Activated naive CD4-positive, alpha-beta T cell treated with anti-CD3 and anti-CD28 coated beads, Interleukin-2, amount 10 ng/mL, durations not matched to agents 7 days and 5 days (primary cell): ENCODE measurements at places on chromosomes 3 and 15.

- no peaks in the 10 kb centered on the region for H3K27me3 ChIP-seq
- H3K36me3 ChIP-seq: peaks cover 66% of the 10 kb centered on the region
- H3K4me1 ChIP-seq: peaks cover 6% of the 10 kb centered on the region
- no peak overlapping the region for H3K27ac ChIP-seq
Observed at GRCh38 chr3:139353920-139354556, 10.2 kb downstream of the MRPS22 start.

- peaks cover 11% of the 10 kb centered on the region for H3K27me3 ChIP-seq
- no peak overlapping the region for H3K4me3 ChIP-seq
- peaks cover 47% of the 10 kb centered on the region for H3K4me1 ChIP-seq
- no peak for DNase-seq
- H3K27ac ChIP-seq: no peak overlapping the region
Observed at GRCh38 chr15:75126864-75127580, 74.7 kb upstream of the C15orf39 start.

GRCh38 chr15:72838311-72838731 is 54.8 kb upstream of the ADPGK start:
- H3K27ac ChIP-seq: no peak overlapping the region
- H3K27me3 ChIP-seq: peaks cover 12% of the 10 kb centered on the region
- no peaks in the 10 kb centered on the region for H3K36me3 ChIP-seq
- H3K4me3 ChIP-seq: no peak overlapping the region
- H3K4me1 ChIP-seq: no peaks in the 10 kb centered on the region
- no peak for DNase-seq

- peaks cover 3% of the 10 kb centered on the region for H3K27me3 ChIP-seq
- no peak overlapping the region for H3K27ac ChIP-seq
- no peak for DNase-seq
- no peaks in the 10 kb centered on the region for H3K36me3 ChIP-seq
- H3K4me3 ChIP-seq: no peak overlapping the region
Observed at GRCh38 chr3:126556637-126557414, 1.9 kb downstream of the C3orf22 start.

DNA sequence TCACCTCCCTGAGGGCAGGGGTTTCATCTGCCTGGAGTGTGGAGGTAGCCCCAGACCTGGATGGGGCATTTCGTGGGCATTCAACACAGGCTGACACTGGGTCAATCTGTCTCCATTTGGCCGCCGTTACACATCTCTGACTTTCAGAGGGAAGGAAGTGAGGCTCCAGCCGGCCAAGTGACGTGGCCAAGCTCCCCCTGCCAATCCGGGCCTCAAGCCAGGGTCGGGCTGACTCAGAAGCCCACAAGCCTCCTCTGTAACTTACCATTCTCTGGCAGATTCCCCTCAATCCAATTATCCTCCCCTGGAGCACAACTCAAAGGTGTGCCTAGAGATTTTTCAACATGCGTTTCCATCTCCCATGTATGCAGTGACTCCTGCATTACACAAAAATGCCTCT is 227.6 kb downstream of the KLF13 start:
- no peaks in the 10 kb centered on the region for H3K4me1 ChIP-seq
- H3K4me3 ChIP-seq: no peak overlapping the region
- H3K27me3 ChIP-seq: peaks cover 23% of the 10 kb centered on the region
- no peak overlapping the region for H3K27ac ChIP-seq

DNA sequence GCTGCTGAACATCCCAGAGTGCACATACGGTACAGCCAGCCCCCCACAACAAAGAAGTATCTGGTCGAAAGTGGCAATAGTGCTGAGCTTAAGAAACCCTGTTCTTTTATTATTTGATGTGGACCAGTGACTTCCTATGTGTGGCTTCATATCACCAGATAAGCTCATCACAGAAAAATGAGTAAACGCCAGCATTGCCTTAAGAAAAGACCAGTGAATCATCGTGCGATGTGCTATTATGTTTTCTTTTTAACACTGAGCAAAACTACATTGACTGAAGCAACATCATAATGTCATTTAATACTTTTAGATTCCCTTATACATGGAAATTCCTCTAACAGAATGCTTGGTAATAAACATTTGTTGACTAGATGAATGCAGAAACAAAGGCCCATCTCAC is 45.2 kb upstream of the ARRDC4 start:
- no peaks in the 10 kb centered on the region for H3K36me3 ChIP-seq
- no peaks in the 10 kb centered on the region for H3K27me3 ChIP-seq
- H3K4me3 ChIP-seq: no peak overlapping the region
- no peak for DNase-seq

- no peaks in the 10 kb centered on the region for H3K36me3 ChIP-seq
- H3K4me3 ChIP-seq: no peak overlapping the region
- no peak overlapping the region for H3K27ac ChIP-seq
- H3K27me3 ChIP-seq: no peaks in the 10 kb centered on the region
- H3K4me1 ChIP-seq: no peaks in the 10 kb centered on the region
- DNase-seq: no peak
Observed at GRCh38 chr3:117955196-117955595, 1079.5 kb downstream of the IGSF11 start.

GRCh38 chr15:99682455-99682854 is 50.8 kb downstream of the LYSMD4 start:
- H3K27me3 ChIP-seq: no peaks in the 10 kb centered on the region
- H3K4me3 ChIP-seq: no peak overlapping the region
- peaks cover 32% of the 10 kb centered on the region for H3K4me1 ChIP-seq

- H3K27me3 ChIP-seq: peaks cover 11% of the 10 kb centered on the region
- H3K4me3 ChIP-seq: no peak overlapping the region
- H3K4me1 ChIP-seq: peaks cover 4% of the 10 kb centered on the region
- no peak for DNase-seq
- H3K36me3 ChIP-seq: no peaks in the 10 kb centered on the region
- H3K27ac ChIP-seq: no peak overlapping the region
Observed at GRCh38 chr15:45710657-45711056, 75.8 kb downstream of the SQOR start.

DNA sequence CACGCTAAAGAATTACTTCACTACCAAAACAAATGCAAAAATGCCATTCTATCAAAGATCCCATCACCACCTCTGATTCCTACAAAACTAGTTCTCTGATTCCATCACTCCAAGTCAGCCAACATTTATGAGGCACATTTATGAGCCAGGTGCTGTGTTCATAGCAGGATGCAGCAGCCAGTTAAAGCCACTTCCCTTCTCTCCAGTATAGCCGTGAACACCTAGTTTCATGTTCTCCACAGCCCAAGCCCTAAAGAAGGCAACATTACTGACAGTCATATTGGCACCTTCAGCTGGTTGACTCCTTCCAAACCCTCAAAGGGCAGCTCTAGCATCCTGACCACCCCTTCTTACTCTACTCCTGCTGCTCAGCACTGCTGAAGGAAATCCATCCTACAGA is 36.4 kb downstream of the RYK start:
- no peak overlapping the region for H3K4me3 ChIP-seq
- peaks cover 6% of the 10 kb centered on the region for H3K36me3 ChIP-seq
- DNase-seq: no peak
- H3K4me1 ChIP-seq: peaks cover 9% of the 10 kb centered on the region
- H3K27me3 ChIP-seq: peaks cover 3% of the 10 kb centered on the region
- no peak overlapping the region for H3K27ac ChIP-seq

- peaks cover 28% of the 10 kb centered on the region for H3K4me1 ChIP-seq
- DNase-seq: no peak
- H3K27ac ChIP-seq: no peak overlapping the region
- no peaks in the 10 kb centered on the region for H3K36me3 ChIP-seq
- peaks cover 46% of the 10 kb centered on the region for H3K27me3 ChIP-seq
Observed at GRCh38 chr15:38255690-38256089, 3.1 kb downstream of the SPRED1 start.

GRCh38 chr15:91541286-91541685 is 312.2 kb upstream of the SLCO3A1 start:
- peaks cover 11% of the 10 kb centered on the region for H3K27me3 ChIP-seq
- no peaks in the 10 kb centered on the region for H3K4me1 ChIP-seq
- no peak for DNase-seq

- H3K36me3 ChIP-seq: peaks cover 14% of the 10 kb centered on the region
- H3K4me1 ChIP-seq: peaks cover 11% of the 10 kb centered on the region
- no peaks in the 10 kb centered on the region for H3K27me3 ChIP-seq
- DNase-seq: no peak
Observed at GRCh38 chr3:111700054-111700453, 104.9 kb upstream of the ZBED2 start.

GRCh38 chr3:174937478-174937877 is 78.3 kb downstream of the NAALADL2 start:
- no peaks in the 10 kb centered on the region for H3K27me3 ChIP-seq
- H3K4me3 ChIP-seq: no peak overlapping the region
- H3K4me1 ChIP-seq: no peaks in the 10 kb centered on the region
- H3K27ac ChIP-seq: no peak overlapping the region
- H3K36me3 ChIP-seq: no peaks in the 10 kb centered on the region

GRCh38 chr3:120263792-120264191 is 21.2 kb downstream of the GPR156 start:
- no peaks in the 10 kb centered on the region for H3K36me3 ChIP-seq
- no peaks in the 10 kb centered on the region for H3K4me1 ChIP-seq
- no peak overlapping the region for H3K4me3 ChIP-seq
- peaks cover 3% of the 10 kb centered on the region for H3K27me3 ChIP-seq
- no peak overlapping the region for H3K27ac ChIP-seq

DNA sequence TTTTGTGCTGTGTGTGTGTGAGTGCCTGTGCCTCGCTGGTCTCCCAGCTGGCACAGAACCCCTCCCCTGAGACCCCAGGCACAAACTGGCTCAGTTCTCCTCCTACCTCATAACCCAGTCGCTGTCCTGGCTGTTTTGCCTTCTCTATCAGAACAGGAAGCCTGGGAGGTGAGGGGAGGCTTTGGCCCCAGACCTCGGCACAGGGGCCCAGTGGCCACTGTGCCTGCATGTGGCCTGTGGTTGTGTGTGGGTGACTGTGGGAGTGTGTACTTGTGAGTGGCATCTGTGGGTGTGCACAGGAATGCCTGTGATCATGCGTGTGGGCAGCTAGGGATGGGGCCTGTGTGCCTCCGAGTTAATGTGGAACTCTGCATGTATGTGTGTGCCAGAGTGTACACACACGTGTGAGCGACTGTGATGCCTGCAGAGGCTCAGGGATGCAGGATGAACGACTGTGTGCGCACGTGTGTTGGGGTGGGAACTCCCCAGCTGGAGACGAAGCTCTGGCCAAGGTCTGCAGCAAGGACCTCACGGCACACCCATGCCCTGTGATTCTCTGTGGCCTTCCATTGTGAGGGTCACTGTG is 32.3 kb downstream of the PSTPIP1 start:
- H3K36me3 ChIP-seq: peaks cover 60% of the 10 kb centered on the region
- DNase-seq: peak; percentile 13
- H3K4me3 ChIP-seq: no peak overlapping the region
- peak overlapping the region; percentile 64 for H3K27ac ChIP-seq
- H3K27me3 ChIP-seq: no peaks in the 10 kb centered on the region

- no peaks in the 10 kb centered on the region for H3K4me1 ChIP-seq
- H3K27me3 ChIP-seq: no peaks in the 10 kb centered on the region
- no peak overlapping the region for H3K27ac ChIP-seq
Observed at GRCh38 chr3:64801856-64802255, 114.1 kb upstream of the ADAMTS9 start.

GRCh38 chr15:88218557-88219221 is 37.9 kb downstream of the NTRK3 start:
- DNase-seq: no peak
- H3K27me3 ChIP-seq: peaks cover 4% of the 10 kb centered on the region
- H3K36me3 ChIP-seq: no peaks in the 10 kb centered on the region
- H3K27ac ChIP-seq: no peak overlapping the region
- no peak overlapping the region for H3K4me3 ChIP-seq

- peaks cover 84% of the 10 kb centered on the region for H3K36me3 ChIP-seq
- DNase-seq: no peak
- peak overlapping the region; percentile 16 for H3K27ac ChIP-seq
- no peak overlapping the region for H3K4me3 ChIP-seq
Observed at GRCh38 chr15:67174864-67175573, 79.4 kb downstream of the AAGAB start.

DNA sequence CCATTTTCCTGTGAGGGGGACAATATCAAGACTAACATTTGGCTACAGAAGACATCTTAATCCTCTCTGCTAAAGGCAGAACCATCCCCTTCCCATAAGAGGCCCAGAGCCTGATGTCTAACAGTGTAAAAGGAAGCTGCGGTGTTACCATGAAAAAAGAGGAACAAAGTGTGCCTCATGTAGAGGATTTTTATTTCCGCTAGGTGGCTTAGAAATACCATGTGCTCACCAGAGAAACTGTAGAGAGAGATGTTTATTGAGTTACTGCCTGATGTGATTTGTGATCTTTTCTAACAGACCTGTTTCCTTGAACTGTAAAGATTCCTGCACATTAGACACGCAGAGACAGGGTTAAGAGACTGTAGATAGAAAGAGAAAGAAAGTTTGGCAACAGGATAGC is 22.0 kb downstream of the OR5H15 start:
- no peak for DNase-seq
- peaks cover 5% of the 10 kb centered on the region for H3K4me1 ChIP-seq
- no peak overlapping the region for H3K27ac ChIP-seq
- peaks cover 17% of the 10 kb centered on the region for H3K27me3 ChIP-seq
- no peaks in the 10 kb centered on the region for H3K36me3 ChIP-seq

- peaks cover 73% of the 10 kb centered on the region for H3K4me1 ChIP-seq
- DNase-seq: peak; percentile 90
- peak overlapping the region; percentile 37 for H3K4me3 ChIP-seq
- peaks cover 3% of the 10 kb centered on the region for H3K27me3 ChIP-seq
- H3K27ac ChIP-seq: peak overlapping the region; percentile 91
Observed at GRCh38 chr3:4821975-4822374, 157.3 kb upstream of the BHLHE40 start.

GRCh38 chr3:172476347-172476746 is 28.1 kb upstream of the GHSR start:
- H3K36me3 ChIP-seq: no peaks in the 10 kb centered on the region
- no peak for DNase-seq
- peak overlapping the region; percentile 11 for H3K4me3 ChIP-seq

GRCh38 chr3:100297784-100298183 is 36.8 kb upstream of the NIT2 start:
- H3K36me3 ChIP-seq: peaks cover 22% of the 10 kb centered on the region
- no peaks in the 10 kb centered on the region for H3K27me3 ChIP-seq
- no peak overlapping the region for H3K27ac ChIP-seq

- no peaks in the 10 kb centered on the region for H3K36me3 ChIP-seq
- no peaks in the 10 kb centered on the region for H3K27me3 ChIP-seq
- no peak for DNase-seq
- H3K27ac ChIP-seq: no peak overlapping the region
Observed at GRCh38 chr3:118505784-118506183, 528.9 kb downstream of the IGSF11 start.

DNA sequence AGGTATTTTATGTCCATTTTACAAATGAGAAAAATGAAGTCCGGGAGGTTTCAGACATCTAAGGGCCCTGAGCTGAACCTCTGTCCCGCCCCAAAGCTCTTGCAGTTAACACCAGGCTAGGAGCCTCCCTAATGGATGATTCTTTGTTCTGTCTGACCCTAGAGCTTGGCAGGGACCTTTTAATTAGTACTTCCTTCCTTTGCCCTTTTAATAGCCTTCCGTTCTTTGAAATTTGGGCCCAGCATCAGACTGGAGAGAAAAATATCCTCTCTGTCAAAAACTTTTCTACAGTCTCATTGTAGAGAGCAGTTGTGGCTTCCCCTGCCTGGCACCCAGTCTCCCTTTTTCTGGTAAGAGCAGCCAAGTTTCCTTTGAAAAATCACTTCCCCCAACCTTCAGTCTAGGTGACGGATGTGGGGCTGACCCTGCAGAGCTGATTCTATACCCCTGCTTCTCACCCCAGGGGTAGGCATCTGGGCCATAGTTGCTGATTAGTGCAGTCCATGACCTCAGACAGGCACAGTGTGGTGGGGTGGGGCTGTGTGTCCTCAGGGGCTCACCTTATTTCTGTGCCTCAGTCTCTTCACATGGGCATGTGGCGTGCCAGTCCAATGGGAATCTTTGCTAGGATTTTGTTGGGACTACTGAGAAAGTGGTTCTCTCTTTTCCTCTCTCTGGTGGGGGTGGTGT is 220.4 kb downstream of the ADAMTS9 start:
- H3K27me3 ChIP-seq: peaks cover 7% of the 10 kb centered on the region
- H3K27ac ChIP-seq: no peak overlapping the region
- H3K36me3 ChIP-seq: no peaks in the 10 kb centered on the region
- H3K4me1 ChIP-seq: no peaks in the 10 kb centered on the region
